ENCODE measurements at places on chromosomes 12 and 14.
A peak's percentile ranks its signal among the peaks of the same experiment; 100 is the strongest.

DNA sequence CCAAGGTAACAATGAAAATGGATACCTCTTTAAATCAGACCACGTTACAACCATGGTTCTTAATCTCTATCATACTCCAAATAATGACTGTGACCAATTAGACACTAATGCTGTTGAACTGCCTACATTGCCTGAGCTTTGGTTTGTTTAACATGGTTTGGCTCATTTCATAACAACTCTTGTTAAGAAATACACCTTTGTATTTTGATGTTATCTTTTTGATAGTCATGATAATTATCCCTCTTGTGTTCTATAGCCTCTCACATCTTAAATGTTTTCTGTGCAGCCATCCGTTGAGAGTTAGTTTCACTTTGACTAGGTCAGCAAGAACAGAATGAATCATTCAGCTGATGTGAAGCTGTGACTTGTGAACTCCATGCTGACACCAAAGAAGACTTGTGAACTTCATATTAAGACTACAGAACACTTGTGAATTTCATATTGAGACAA, 75.5 kb upstream of the RERGL start:
- no peak for DNase-seq

DNA sequence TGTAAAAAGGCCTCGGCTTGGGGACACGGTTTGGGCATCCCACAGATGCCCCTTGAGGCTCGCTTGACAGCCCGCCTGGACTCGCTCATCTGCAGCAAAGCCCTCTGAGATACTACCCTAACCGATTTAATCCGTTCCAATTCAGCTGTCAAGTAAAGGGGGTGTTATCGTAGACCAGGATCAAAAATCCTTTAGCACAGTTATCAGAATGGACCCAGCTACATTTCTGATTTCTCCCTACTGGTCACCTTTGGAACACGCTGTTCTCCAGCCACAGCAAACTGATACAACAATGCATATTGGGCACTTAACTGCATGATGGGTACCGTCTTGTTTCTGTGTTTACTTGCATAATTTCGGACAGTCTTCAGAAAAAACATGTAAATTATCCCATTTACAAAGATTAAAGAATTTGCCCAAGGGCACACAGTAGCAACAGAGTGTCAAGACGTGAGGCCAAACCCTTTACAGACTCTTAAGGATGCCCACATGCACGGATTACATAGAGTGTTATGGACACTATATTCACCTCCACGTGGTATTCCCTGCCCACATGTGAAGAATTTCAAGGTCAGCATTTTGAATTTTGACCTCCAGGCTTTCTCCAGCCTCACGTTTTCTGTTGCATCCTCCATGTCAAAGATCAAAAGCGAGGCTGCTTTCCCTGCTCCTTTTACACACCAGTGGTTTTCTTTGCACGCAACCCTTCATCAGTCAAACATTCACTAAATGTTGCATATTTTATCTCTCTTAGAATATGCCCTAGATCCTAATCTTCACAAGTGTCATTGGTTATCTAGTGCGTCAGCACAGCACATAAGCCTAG, 3.2 kb upstream of the DUSP6 start:
- no peak for DNase-seq

DNA sequence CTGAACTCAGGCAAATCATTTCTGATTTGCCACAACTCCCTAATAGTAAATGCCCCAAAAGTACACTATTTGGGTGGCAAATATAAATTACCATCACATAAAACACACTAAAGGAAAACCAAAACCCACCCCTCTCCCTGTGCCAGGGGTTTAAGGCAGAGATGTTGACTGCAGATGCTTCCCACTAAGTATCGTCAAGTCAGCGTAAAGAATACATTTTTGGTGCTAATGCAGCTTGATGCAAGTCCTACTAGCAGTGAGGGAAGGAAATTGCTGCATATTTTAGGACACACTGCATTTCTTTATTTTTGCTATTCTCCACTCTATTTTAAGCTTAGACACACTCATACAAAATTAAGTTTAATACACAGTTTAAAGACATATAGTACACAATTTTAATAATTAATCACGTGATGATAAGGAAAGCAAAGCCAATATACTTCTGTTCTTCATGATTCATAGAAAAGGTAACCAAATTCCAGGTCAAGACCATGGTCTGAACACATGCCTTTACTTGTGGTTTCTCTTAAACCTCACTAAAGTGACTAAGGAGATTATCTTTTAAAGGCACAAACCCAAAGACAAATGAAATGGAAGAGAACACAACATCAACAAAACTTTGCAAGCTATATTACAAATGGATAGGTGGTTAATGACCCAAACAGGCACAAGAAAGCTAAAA, 162.2 kb downstream of the STXBP6 start:
- no peak for DNase-seq

DNA sequence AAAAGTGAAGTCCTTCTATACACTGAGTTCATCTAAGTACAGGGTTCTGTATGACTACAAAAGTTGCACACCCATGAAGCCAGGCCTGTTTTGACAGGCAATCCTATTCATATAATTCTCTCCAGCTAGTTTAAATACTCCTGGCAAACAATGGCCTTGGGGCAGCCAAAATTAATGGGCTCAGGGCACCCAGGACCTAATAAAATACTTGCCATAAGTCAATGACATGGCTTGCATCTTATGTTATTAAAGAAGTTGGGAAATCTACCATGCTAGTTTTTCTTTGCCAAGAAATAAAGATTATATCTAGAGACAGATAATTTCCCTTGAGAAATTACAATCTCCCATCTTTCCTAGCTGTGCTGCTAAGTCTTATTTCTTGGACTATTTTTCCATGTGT, 11.1 kb upstream of the TMTC1 start:
- no peak for DNase-seq

DNA sequence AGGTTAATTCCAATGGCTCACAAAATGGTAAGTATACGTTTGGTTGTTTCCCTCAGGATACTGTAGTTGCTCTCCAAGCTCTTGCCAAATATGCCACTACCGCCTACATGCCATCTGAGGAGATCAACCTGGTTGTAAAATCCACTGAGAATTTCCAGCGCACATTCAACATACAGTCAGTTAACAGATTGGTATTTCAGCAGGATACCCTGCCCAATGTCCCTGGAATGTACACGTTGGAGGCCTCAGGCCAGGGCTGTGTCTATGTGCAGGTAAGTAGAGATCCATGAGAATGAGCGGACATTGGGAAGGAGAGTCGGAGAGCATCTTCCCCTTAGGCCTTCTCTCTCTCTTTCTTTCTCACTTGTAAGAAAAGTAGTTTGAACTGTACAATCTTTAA, 45.4 kb downstream of the A2ML1 start:
- DNase-seq = no peak

DNA sequence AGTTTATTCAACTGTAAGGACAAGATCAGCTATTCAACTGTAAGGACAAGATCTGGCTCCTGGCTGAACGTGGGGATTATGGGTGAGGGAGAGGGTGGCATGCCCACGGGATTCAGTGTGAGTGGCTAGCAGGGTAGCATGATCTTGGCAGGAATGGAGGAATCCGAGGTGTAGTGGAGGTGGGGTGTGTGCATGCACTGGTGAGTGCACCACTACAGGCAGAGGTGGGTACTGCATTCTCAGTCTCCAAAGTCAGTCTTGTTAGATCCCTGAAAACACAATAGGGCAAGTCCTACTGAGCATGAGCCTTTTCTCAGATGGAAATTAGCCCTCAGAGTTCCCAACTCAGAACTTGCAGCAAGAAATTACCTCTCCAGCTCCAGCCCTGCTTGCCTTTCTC, 32.2 kb upstream of the DCD start:
- DNase-seq = no peak

DNA sequence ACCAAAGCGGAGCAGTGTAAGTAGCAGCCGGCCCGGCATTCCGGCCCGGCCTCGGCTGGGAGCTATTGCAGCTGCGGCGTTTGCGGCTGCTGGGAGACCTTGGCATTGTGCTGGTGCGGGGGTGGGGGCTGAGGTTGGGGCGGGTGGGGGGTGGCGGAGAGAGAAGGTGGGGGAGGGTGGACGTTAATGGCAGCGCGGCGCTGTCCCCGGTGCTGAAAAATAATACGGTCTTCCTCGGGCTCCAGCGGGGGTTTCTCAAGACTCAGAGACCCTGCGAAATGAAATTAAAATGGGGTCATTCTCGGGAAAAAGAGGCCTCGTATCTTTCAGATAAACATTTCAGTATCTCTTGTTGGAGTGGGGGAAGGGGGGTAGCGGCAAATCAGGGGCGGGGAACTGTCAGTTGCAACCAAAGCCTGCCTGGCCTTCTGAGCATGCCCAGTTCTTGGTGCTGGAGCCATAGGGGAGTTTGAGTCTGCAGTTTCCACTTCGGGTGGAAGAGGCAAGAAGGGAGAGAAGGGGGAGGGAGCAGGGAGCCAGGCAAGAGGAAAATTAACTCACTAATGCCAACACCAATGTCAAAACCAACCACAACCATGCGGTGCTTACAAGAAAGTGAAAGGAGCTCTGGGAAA, 414 bp downstream of the UNC79 start:
- DNase-seq = no peak

DNA sequence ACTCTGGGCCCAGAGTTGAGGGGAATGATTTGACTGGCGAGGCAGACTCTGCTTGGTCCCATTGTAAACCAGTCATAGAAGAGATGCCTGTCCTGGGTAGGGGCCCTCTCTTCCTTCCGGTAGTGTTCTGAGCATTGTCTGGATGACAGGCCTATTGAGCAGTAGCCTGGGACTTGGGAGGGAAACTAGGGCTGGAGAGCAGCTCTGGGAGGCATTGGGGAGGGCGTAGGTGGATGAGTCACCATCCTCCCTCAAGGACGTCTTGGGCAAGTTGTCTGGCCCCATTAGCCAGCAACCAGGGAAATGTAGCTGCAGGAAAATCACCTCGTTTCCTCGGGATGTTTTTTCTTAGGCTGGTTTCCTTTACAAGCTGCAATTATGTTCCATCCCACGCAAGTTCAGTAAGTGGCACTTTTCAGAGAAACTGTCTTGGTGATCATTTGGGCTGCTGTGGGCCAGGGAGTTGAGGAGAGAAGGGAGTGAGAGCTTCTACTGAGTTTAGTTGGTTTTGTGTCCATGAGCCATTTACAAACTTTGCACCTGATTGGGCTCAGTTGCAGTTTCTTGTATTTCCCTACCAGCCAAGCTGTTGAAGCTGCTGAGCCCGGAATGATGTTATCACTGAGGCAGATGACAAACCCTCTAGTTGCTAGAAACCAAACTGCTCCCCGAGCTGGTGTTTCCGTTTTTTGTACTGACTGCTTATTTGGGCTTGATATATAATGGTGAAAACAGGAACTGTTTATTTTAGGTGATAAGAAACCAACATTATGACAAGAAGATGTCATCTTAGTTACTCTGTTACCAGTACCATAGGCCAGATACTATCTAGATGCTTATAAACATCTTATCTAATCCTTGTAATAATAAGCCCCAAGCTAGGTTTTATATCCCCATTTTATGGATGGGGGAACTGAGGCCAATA, 147.6 kb downstream of the CHST11 start:
- peak; percentile 5 for DNase-seq

- no peak for DNase-seq
These were observed 10.4 kb downstream of the SERPINA1 start for GRCh38 chr14:94377866-94378470.

DNA sequence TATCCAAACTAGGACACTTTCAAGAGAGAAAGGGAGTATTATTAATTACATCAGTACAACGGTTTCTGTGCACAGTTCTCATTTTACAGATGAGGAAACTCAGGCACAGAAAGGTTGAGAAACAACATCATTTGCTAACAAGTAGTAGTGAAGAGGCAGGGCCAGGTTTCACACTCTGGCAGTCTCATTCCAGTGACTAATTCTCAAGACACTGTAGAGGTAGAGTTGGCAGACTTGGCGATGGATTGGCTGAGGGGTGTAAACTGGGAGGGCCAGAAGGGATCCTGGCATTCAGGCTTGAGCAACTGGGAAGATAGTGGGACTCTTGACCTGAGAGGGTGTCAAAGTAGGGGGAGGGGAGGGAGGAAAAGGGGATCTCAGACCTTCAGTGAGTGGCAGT, 73.8 kb upstream of the BDKRB2 start:
- DNase-seq = no peak

- no peak for DNase-seq
These were observed 85.0 kb upstream of the GPR68 start for GRCh38 chr14:91329486-91330014.

GRCh38 chr14:55450987-55451386, 10.6 kb upstream of the TBPL2 start:
- DNase-seq = no peak

GRCh38 chr12:6407236-6407954, 23.4 kb downstream of the LTBR start:
- no peak for DNase-seq

DNA sequence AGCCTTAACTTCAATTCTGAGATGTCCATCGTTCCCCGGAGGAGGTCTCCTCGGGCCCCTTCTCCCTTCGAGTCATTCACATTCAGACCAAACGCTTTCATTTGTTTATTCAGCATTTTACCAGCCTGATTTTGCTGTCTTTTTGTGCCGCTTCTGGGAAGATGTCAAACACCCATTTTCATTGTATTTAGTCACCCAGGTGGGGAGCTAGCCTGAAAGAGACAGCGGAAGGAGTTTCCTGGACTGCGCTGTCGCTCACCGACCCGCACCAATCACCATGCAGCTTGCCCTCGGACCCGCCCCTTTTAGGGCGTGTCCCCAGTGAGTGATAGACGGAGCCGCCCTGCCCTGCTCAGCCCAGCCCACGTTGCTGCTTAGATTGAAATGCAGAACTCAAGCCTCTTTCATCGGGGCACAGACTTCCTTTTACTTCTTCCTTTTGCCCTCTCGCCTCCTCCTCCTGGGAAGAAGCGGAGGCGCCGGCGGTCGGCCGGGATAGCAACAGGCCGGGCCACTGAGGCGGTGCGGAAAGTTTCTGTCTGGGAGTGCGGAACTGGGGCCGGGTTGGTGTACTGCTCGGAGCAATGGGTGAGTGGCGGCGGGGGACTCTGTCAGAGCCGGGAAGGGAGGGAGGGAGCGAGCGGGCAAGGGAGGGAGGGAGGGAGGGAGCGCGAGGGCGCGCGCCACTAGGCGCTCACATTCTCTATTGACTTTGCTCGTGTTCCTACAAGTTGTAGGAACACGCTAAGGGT, at the start of gene PAX9:
Gene PAX9 (plus strand): TSS at position 355 of the 752 bp plus-strand sequence. CDS start 230 bp downstream, at position 585.
- no peak for DNase-seq

DNA sequence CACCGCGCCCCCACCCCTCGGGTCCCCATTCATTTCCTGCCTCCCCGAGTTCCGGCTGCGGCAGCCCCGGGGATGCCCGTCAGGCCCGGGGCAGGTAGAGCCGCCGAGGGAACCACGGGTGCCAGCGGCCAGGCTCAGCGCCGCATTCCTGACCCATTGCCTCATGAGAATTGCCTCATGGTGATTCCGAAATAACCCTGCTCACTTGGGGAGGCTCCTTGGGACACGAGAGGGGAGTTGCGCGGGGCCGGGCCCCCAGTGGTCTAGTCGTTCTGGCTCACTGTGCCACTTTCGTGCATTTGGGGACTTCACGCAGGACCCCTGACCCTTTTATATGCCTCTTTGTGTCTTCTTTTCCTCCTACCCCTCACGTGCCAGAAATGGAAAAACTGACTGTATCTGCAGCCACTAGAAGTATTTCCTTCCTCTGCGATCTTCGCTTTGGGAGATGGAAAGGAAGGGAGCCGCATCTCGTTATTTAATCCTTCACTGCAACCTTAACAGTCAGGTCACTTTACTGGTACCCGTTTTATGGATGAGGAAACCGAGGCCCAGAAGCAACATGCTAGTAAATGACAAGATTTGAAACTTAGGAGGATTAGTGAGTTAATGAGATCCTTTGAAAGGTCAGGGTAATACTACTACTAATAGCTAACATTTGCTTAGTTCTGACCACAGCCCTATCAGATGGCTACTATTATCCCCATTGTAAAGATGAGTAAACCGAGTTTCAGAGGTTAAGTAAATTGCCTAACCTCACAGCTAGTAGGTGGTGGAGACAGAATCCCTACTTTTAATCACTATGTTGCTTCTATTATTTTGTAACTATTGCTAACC, 768 bp downstream of the PTPN11 start:
- peak; percentile 2 for DNase-seq

- DNase-seq = no peak
These were observed 204.1 kb downstream of the BCL11B start for GRCh38 chr14:99067927-99068326.

All from activated CD8-positive, alpha-beta memory T cell treated with anti-CD3 and anti-CD28 coated beads for 1 hour (primary cell).